NCI-H1930 (cell line): ENCODE measurements at places on chromosomes 12 and 14.

GRCh38 chr14:34980337-34980900 lies 2.4 kb upstream of the SRP54 start:
- DNase-seq = no peak

DNA sequence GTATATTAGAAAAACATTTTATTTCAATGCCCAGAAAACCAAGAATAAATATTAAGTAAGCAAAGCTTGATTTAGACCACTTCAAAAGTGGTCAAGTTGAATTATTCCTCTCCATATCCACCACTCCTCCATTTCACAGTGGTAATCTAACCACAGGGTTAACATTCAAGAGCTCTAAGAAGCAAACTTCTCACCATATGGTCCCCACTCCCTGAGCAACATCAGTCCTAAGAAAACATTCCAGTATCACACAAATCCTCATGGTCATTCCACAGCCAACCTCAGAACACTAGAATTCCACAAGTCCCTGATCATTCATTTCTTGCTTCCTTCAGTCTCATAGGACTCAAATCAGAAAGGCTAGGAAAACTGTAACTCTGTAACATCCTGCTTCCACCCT lies 47.9 kb downstream of the ST8SIA1 start:
- DNase-seq = no peak

DNA sequence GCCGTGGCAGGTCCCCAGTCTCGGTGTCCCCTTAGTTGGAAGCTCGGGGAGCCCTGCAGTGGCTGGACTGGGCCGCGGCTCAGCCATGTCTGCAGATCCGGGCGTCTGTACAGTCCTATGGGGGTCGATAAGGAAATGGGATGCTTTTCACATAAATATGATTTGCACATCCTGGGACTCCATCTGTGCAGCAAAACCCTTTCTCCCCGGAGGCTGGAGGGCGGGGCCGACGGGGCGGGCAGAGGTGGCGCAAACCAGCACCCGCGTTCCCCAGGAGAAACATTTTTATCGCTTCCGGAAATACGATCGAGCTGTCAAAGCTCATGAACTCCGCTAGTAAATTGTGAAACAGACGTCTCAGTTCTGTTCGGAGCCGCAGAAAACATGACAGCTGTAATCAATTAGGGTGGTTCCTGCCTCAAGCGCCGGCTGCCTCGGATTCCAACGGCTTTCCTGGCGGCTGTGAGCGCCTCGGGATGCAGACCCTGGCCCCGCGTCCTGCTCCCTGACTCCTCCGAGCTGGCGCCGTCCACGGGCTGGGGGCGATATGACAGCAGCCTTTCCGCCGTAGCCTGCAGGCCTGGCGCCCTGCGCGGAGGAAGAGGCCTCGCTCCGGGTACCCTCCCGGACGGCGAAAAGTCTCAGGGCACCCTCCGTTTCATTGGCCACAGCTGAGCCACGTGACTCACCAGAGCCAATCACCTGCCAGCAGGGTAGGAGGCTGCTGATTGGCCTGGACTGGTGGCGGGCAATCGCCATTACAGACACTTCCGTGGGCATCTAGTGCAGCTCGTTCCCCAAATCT lies 23.0 kb downstream of the DIO3 start:
- no peak for DNase-seq

DNA sequence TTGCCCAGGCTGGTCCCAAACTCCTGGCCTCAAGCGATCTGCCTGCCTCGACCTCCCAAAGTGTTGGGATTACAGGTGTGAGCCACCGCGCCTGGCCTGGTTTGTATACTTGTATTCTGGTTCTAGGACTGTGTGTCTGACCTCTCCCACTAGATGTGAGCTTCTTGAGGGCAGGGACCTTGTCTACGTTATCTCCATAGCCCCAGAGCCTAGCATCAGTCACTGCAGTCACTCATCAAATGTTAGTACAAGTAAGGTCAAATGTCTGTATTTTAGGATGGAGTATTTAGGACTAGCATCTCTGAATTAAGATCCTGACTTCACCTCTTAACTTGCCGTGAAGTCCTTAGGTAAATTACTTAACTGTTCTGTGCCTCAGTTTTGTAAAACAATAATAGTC lies 2.9 kb downstream of the RILPL2 start:
- DNase-seq = no peak

- DNase-seq = no peak
Observed at GRCh38 chr14:80718940-80719339, 222.6 kb downstream of the CEP128 start.

- DNase-seq = no peak
Observed at GRCh38 chr12:128178565-128178964, 88.4 kb upstream of the TMEM132C start.

GRCh38 chr14:85131226-85131922 lies 398.6 kb upstream of the FLRT2 start:
- no peak for DNase-seq

- no peak for DNase-seq
Observed at GRCh38 chr12:116495260-116495659, 63.9 kb upstream of the MAP1LC3B2 start.

DNA sequence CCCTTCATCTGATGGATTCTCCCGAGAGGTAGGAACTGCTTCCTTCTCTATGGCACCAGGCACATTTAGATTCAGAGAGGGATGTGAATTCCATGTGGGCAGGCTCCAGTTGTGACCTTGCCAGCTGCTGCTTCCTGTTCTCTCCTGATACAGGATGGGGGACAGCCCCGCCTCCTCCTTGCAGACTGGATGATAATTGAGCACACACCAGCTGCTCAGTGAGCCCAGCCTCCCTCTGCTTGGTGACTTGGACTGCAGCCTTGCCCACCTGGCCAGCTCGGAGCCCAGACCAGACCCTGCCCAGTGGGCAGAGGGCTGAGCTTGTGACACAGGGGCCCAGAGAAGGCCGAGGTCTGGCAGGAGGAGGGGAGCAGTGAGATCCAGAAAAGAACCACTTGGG lies 90.2 kb downstream of the CALM1 start:
- DNase-seq = no peak

DNA sequence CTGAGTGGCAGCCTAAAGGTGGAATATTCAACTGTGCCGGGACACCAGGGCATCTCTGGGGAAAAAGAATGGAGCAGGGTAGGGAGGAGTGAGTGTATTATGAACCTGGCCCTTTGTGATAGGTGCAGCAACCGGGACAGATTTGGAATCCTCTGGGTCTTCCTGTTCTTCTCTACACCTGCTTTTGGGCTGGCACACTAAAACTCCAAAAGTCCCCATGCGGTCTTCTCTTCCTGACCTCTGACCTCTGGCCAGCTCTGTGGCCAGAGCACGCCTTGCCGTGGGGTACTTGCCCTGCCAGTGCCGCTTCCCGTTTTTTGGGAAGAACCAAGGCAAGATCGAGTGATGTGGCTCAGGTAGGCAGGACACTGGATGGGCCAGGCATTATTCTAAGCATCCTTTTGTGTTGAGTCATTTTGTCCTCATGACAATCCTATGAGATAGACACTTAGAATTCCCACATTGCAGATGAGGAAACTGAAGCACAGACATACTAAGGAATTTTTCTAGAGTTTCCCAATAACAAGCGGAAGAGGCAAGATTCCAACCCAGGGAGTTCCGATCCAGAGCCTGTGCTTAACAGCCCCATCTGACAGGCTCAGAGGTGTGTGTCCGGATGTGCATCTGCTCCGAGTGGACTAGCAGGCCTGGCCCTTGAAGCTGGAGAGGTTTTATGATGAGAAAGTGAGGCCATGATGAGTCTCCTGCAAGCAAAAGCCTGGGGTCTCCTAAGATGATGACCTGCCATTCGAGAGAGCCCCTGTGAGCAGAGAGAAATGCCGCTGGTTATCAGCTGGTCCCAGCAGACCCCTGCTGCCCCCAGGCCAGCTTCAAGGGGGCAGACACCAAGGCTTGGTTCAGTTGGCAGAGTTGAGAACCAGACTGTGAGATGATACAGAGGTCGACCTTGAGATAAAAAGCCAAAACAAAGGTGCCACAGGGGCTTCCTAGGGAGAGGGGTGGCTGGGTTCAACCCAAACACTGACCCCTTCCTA lies 67.9 kb upstream of the ESRRB start:
- no peak for DNase-seq

DNA sequence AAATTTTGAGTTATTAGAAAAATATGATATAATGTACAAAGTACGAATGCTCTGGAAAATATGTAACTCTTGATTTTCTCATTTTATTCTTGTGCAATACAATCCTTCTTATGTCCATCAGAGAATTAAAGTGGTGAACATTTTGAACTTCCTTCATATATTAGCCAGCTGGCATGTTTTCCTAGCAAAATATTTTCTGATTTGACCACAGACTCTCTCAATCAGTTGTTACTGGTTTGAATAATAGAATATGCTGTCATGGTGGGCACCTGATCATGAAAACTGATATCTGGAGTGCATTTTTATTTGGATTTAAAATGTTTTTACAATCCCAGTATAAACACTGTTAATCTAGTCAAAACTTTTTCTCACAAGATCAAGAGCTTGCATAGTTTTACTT lies 24.2 kb downstream of the PARPBP start:
- no peak for DNase-seq

DNA sequence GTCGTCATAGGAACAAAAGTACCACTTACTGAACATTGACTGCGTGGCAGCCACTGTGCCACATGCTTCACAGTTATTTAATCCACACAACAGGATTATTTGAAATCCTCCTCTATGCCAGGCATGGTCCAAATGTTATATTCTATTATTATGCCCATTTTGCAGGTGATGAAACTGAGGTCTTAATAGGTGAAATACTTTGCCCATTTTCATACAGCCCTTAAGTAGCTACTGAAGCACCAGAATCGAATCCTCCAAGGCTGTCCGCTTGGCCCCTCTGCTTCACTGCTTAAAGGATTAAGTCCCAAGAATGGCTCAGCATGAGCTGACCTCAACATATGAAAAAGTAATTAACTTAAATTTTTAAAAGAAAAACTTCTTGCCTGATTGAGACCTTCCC lies 212.8 kb downstream of the EGLN3 start:
- DNase-seq = no peak

GRCh38 chr12:31408763-31409162 lies 82.8 kb upstream of the SINHCAF start:
- DNase-seq = no peak

DNA sequence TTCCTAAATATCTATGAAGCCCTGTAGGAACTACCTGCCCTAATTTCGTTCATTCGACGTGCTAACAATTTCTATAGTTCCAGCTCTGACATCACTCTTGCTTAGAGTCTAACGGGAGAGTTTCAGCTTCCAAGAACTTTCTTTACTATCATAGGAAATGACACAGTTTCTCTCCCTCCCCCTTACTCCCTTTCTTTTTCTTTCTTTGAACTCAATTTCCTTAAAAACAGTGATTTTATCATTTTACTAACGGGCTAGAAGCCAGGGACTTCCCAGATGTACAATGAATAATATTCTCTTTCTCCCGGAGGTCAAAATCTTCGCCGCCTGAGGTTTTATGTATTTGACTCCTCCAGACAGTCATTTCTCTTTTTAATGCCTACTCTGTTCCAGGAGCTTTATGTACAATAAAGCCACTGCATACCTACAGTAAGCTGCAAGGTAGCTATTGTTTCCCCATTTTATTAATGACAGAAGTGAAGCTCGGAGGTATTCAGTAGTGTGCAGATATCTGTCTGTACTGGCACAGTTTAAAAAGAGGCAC lies 15.7 kb downstream of the SMCO2 start:
- no peak for DNase-seq

DNA sequence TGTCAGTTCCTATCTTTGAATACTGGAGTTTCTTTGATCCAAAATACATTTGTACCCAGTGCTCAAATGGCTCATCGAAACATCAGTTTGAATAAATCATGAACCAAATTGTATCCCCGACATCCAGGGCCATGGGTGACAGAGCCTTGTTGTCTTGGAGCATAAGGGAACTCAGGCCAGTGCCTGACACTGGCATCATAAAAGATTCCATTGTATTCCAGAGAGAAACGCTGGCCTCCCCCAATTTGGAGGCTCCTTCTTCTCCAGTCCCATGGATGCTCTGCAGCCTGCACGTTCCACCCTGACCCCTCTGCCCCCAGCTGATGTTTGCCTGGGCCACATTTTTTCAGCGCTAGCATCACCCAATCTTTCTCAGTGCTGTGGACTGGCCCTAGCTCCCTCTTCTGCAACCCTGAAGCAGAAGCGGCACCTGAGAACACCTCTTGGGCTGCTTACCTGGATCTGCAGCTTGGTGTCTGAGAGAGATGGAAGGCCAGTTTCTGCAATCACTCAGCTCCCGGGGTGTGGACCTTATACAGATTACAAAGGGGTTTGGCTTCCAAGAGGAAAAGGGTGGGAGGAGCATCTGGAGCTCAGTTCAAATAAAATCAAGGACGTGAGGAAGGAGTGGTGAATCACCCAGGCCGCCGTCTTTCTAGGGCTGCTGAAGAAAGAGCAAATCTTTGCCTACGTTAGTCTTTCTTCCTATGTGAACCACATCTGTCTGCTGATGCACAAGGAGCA lies at the start of gene RNASE1:
RNASE1 (minus strand) TSS at position 504 of the 744 bp plus-strand sequence. CDS start 776 bp downstream, outside the sequence.
- DNase-seq = no peak

DNA sequence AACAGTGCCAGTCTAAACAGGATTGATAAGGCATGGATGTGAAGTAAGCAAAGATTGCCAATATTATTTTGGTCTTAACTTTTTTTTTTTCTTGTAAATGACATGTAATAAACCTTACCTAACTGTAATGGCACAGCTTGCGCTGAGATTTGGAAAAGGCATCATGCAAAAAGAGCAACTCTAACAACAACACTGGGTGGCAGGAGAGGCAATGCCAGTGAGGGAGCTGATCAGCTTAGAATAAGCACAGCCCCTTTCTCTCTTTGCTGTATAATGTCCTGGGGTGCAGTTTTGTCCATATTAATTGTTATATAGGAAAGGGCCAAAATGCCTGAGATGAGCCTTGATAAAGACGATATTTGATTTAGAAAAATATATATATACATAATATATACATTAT lies 1589.7 kb upstream of the FLRT2 start:
- DNase-seq = no peak

GRCh38 chr12:64894827-64895475 lies 70.5 kb downstream of the TBC1D30 start:
- no peak for DNase-seq

GRCh38 chr12:58225203-58225877 lies 284.0 kb downstream of the ATP23 start:
- no peak for DNase-seq

- DNase-seq = no peak
Observed at GRCh38 chr12:117042171-117042842, 56.9 kb downstream of the TESC start.

DNA sequence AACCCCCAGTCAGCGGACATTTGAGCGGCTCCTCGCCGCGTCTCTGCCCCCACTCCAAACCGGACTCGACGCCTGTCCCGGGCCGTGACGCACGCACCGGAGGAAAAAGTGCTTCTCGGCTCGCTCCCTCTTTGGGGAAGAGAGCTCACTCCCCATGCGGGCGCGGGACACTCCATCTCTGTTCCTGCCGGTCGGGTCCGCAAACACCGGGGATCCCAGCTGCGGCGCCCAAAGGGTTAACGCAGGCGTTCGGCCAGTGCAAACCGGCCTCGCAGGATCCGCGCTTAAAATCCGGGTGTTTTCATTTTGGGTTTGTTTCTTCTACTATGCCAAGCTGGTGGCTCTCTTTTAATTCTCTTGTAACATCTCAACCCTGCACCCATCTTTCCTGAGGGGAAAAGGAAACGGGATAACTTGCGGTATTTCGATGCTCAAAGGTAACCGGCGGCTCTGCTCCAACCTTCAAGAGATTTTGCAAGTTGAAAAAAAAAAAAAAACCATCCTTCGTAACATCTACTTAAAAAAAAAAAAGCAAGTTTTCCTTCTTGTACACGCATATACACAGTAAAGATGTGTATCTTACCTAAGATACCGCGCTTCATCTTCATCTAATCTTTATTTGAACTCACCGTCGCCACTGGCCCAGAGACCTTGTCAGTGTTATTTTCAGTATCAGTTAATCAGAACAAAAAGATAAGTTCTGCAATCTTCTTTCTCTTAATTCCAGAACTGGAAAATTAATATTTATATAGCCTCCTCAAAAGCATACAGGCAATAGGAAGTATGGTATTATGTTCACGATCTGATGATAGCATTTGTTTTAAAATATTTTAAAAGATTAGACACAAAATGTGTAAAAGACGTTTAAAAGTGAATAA lies 1.6 kb upstream of the ATP2B1 start:
- peak; percentile 25 for DNase-seq
